ENCODE measurements at places on chromosomes 16 and 17.

- no peak for DNase-seq
Measured at GRCh38 chr16:1713331-1713730, 7.3 kb downstream of the MAPK8IP3 start.

DNA sequence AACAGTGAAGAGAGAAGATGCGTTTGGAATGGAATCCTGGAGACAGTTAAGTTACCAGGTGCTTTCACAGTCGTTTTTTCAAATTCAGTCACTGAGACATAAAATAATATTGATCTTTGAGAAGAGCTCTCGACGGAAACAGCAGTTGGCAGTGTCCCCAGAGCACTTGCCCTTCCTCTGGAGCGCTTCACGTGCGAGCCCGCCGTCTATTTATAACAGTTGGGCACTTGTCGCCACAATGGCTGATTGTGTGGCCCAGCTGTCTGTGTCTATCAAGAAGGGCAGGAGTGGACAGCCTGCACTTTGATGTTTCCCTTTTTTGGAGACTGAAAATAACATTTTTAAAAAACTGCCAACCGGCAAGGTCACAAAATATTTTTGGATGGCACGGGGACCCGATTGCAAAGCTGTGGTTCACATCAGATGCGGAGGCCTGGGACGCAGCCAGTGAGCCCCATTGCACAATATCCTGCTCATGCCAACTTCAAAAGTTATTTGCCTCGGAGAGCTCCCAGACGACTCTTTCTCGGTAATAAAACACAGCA lies 62.9 kb downstream of the ADCY9 start:
- no peak for DNase-seq

DNA sequence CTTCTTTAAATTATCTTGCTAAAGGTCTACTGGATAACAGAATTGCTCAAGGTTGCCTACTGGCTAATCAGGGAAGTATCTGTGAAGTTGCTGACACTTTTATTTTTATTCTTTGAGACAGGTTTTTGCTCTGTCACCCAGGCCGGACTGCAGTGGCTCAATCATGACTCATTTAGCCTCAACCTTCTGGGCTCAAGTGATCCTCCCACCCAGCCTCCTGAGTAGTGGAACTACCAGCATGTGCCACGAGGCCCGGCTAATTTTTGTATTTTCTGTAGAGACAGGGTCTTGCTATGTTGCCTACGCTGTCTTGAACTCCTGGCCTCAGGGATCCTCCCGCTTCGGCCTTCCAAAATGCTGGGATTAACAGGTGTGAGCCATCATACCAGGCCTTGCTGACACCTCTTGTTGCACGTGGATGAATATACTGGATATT lies 43.1 kb downstream of the GLG1 start:
- no peak for DNase-seq

DNA sequence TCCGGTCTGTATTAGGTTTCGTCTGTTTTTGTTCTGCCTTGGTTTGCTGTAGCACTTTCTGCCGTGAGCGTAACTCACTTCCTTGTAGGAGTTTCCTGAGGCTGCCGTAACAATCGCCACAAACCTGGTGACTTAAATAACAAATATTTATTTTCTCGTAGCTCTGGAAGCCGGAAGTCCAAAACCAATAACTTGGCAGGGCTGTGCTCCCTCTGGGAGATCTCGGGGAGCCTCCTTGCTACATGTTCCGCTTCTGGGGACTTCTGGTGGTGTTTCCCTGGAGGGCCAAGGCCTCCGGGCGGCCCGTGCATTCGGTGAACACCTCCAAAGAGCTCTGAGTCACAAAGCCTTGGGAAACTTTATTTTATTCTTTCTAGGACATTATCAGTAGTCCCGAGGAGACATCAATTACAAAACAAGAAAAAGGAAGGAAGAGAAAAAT lies 6.8 kb upstream of the WDR45B start:
- no peak for DNase-seq

DNA sequence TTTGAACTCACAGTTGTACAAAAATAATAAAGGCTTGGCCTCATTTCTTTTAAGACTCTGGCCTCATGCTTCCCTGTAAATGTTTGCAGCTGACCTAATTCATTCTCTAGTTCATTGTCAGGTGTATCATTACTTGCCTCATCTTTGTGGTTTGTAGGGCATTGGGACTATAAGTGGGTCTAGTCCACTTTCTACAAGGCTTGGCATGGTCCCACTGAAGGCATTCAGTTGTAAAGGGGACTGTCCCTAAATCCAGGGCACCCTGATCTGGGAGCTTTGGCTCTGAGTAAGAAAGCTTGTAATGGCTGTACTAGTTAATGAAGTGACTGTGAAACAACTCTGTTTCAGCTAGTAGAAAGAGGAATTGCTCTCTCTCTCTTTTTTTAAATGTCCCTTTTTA lies 2.7 kb downstream of the KCTD2 start:
- DNase-seq, result no peak

DNA sequence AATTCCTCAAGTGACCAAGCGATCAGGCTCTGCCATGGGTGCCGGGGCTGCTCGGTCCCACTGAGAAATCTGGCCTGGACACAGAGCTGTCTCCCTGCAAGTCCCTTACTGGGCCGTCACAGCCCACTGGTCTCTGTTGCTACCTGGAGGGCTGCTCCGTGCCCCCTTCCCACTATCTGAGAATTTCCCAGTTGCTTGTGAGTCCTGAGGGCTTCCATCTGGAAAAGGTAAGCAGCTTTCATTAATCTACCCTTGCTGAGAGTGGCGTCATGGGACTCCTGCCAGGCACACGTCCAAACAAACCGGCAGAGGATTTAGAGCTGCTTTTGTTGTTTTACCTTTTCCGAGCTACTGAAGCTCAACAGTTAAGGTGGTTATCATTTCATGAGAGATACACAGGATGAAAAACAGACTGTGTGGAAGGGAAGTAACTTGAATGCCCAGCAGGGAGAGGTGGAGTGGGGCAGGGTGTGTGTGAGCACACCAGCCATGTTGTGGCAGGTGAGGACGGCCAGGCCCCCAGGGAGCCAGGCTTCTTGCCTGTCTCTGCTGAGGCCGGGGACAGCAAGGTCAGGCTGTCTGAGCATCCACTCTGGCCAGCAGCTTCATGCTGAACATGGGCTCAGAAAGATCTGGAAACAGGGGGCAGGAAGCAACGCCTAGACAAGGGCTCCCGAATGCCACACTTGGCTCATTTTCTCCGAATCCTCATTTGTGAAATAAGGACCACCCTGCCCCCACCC lies 50.6 kb downstream of the GTF3C1 start:
- no peak for DNase-seq

GRCh38 chr17:6478486-6478885 lies 34.2 kb downstream of the PIMREG start:
- DNase-seq, result no peak

DNA sequence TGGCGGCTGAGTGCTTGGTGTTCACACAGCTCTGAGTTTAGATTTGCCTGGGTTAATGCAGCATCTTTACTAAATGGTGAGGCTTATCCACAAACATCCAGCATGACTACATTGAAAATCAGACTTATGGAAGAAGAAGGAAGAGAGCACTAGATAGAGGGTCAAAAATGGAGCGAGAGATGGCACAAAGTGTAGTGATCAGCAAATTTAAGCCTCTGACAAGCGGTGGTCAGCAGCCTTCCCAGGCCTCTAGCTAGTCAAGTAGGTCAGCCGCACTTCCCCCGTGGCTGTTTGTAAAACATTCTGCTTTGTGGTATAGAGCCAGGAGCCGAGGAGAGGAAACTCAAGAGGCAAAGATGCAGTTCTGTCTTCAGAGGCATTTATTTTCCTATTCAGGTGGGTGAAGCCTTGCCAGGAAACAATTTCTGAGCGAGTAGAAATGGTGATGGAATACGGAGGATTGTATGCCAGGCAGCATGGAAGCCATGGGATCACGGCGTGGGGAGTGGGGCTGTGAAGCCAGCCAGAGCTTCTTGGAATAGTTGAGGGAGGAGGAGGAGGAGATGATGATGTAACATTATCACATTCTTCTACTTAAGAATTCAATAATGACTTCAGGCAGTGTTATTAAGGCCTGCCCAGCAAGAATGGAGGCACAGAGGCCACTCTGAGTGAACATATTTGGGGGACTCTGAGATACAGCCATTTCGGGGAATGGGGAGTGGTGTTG lies 118.9 kb downstream of the MSI2 start:
- DNase-seq, result no peak

GRCh38 chr16:54685682-54686081 lies 245.0 kb upstream of the IRX5 start:
- DNase-seq, result no peak

GRCh38 chr17:76238847-76239537 lies 1.3 kb downstream of the RNF157 start:
- DNase-seq, result no peak
